Sciatic nerve (tissue), 2 donors: ENCODE measurements at places on chromosomes 6 and 20. TPM values are rescaled to one million over a fixed set of nuclear protein-coding genes. Genes with fewer than 3 reads are reported as not detected.

- DNase-seq = no peak
These were observed 16.1 kb upstream of the CDH22 start for GRCh38 chr20:46324379-46324778.

GRCh38 chr6:169539176-169539897 lies 162.5 kb downstream of the WDR27 start:
- DNase-seq = no peak

DNA sequence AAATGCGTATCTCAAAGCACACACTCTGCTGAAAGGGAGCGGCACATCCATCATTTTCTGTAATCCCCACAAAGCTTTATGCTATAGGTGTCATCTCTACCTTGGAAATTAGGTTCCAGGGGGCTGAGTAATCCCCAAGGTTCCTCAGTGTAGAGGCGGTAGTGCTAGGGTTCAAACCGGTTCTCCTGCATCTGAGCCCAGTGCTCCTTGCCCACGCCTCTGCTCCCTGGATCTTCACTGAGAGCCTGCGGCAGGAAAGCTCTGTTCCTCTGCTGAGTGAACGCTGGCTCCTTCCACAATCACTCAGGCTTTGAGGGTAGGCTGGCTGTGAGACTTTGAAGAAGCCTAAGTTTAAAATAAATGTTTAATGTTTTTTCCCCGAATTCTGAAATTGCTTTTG lies 24.9 kb downstream of the SLC22A23 start:
- no peak for DNase-seq

DNA sequence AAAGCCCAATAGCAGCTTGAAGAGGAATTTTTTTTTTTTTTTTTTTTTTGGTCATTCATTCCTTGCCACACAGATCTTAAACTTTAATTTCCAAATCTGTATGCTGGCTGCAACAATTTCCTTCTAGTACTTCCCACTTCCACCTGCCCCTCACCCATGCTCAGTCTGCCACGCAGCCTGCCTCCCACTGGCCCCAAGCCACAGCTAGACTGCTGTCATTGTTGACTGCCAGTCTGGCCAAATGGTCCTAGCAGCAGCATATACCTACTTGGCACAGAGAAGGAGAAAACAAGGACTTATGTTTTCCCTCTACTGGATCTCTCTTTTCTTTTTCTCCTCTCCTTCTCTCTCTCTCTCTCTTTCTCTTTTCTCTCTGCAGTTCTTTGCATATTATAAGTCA lies 118.3 kb upstream of the HEY2 start:
- DNase-seq = no peak

ENPP5 gene
- total RNA-seq = 1.9 TPM

- DNase-seq = no peak
These were observed 88.5 kb downstream of the TBC1D7 start for GRCh38 chr6:13239530-13240455.

UBE3D gene
- 11.3 TPM for total RNA-seq

DNA sequence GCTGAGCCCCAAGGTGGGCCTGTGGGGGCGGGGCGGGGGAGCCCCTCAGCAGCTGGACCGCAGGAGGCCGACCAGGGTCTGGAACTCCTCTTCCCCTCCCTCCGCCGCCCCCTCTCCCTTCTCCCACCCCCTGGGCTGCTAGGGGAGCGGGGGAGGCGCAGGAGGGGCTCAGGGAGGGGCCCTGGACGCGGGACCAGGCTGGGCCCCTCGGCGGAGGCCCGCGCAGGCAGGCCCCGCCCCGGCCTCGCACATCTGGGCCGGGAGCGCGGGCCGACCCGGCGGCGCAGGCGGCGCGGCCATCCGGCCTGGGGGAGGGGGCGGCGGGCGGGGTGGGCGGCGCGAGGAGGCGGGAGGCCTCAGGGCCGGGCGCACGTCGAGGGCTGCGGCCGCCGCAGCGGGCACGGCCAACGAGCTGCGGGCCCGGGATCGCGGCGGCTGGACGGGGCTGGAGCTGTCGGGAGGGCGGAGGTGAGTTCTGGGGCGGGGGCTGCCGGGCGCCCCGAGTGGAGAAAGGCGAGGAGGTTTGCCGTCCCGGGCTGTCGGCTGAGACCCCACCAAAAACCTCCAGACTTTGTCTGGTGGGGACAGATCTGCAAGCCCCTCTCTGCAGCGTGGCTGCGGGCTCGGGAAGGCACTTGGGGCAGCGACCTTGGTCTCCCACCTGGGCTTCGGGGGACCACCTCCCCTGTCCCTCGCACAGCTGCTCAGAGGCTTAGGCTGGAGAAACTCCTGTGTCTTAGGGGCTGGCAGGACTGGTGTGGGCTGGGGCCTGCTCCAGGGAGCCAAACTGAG lies at the start of gene HSPA12B:
HSPA12B (plus strand) TSS at position 359 of the 792 bp plus-strand sequence. CDS start 5,990 bp downstream, outside the sequence.
- no peak for DNase-seq

- no peak for DNase-seq
These were observed 129.0 kb downstream of the PHACTR3 start for GRCh38 chr20:59733351-59733750.

DNA sequence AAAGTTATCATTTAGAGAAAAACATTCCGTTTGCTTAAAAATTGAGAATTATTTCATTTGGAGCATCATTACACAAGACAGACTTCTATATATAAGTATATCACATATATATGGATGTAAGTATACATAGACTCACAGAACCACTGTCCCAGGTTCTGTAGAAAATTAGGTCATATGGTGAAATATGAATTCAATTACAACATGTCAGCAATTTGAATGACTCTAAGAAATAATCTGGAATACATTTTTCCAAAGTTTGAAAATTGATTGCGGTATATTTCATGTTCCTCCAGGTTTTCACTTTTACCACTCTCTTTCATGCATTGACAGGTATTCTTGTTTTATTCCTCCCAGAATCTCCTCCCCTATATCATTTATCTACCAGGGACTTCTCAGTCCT lies 892.3 kb downstream of the PHF3 start:
- DNase-seq = no peak

DNA sequence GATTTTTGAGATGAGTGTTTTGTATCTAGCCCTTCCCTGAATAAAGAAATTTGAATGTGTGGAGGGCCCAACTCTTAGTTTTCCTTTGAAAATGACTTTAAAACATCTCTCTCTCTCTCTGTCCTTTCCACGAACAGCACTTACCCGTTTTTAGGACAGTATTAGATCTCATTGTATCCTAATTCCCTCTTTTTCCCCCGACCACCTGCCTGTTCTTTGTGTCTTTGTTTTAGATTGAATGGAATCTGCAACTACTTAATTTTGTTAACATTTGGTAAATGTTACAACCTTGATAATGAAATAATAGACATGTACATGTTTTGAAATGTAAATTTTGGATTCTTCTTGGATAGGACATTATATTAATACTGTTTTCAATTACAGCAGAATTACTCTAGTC lies 3.1 kb downstream of the DSP start:
- no peak for DNase-seq

GRCh38 chr20:52748285-52748932 lies 223.7 kb upstream of the TSHZ2 start:
- DNase-seq = no peak

GINM1 gene
- 49.7 TPM for total RNA-seq

NRN1 gene
- 90.1 TPM for total RNA-seq

- no peak for DNase-seq
These were observed 56.1 kb upstream of the B3GAT2 start for GRCh38 chr6:71012866-71013469.

- DNase-seq = peak; percentile 55
These were observed 1.7 kb downstream of the RSPO3 start for GRCh38 chr6:127120023-127120786.

- no peak for DNase-seq
These were observed 220.7 kb downstream of the PHF3 start for GRCh38 chr6:63856271-63856670.

GRCh38 chr6:112202639-112203341 lies 51.6 kb downstream of the LAMA4 start:
- DNase-seq = no peak

GRCh38 chr6:6858533-6858982 lies 249.2 kb upstream of the RREB1 start:
- DNase-seq = no peak
